ENCODE measurements at places on chromosomes 3 and 15.

DNA sequence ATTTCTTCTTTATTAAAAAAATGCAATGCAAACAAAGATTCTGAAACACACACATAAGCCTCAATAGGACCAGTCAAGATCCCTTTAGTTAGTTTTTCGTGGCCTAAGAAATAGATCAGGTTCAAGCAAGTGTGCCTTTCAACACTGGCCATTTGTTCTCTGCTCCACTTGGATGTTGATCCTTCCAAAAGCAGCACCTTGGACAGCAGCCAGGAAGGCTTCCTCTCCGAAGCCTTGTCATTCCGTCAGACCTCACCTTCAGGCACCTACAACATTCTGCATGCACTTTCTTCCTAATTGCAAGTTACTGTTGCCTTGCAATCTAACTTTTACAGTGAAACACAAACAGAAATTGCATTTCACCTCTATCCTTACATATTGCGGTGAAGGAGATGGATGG is 155.9 kb upstream of the FEZF2 start:
- DNase-seq = peak; percentile 32

DNA sequence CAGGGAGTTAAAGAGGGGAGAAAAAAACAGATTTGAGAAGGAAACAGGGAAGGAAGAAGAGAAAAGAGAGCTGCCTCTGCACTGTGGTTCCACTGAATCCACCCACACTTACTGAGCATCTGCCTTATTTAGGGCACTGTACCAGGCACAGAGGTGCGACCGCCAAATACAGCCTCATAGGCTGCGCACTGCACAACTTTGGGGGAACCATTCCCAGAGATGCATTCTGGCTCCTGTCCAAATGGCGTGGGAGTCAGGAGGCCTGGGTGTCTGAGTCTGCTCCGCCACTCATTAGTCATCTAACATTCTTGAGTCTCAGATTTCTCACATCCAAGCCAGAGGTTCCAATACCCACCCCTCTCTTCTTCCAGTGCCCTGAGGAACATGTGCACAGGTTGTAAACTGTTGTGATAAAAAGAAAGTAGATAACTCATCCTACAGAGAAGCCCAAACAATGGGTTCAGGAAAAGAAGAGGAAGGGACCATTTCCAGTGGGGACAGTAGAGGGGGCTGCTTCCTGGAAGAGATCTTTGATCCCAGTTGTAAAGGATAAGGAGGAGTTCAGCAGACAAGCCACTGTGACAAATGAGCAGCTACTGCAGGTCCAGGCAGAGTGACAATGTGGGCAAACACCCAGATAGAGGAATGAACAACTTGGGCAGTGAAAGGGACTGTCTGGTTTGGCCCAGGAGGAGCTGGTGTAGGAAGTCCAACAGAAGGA is 254.6 kb downstream of the UACA start:
- DNase-seq = peak; percentile 81

DNA sequence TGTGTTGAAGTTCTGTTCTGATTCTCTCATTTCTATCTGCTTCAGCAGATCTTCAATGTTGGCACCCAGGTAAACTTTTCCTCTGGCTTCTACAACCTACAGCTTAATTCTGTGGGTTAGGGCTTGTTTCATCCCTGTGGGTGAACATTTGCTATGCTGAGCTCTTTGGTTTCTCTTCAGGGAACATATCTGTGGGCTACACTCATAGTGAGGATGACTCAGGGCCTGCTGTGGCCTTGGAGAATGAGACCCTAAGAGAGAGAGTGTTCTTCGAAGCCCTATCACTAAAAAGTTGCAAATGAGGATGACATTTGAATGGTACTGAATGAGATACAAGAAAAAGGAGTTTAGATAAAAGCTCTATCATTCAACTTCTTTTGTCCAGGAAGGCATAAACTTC is 346.2 kb upstream of the CBLB start:
- DNase-seq = no peak

DNA sequence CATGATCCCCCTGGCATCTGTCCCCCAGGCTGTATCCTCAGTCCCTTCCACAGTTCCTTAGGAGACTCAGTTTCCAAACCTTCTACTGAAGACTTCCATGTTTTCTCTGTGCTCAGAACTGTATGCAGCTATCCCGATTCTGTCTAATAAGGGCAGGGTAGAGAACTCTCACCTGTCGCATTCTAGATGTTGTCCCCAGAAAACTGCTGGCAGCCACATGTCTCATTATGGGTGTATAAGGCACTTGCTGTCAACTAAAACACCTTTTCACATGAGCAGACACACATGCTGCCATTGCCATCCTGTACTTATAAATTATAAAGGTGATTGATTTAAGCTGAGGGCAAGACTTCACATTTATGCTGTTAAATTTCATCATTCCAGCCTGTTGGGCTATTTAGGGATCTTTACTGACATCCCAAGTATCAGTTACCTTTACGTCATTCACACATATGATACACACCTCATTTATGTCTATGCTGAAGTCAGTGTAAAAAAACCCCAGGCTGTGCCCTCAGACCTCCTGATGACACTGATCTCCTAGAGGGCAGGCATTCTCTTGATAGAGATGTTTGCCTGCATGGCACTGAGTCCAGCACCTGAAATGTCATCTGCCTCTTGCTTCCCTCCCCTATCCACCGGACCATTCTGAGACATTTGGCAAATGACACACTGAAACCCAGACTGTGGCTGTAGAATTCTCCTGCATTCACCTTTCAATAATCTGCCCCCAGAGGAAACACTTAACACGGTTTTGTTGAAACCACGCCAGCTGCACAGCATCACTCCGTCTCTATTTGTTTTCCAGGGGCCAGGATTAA is 35.8 kb downstream of the BTD start:
- DNase-seq = no peak

DNA sequence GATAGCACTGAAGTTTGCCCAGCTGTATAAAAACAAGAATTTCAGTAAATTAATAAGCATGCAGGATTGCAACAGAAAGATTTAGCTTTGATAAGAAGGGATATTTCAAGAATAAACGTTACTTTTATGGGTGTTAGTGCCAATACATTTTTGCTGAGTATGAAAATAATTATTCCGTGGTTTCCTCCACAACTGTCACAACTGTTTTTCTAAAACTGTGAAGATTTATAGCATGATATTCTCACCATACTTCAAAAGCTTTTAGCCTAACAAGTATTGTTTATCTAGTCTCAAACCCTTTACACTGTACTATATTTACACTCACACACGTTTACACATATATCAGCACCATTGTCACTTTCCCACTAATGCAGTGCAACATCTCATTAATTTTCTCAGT is 200.5 kb downstream of the TPRG1 start:
- no peak for DNase-seq

- no peak for DNase-seq
Measured at GRCh38 chr15:99492716-99493115, 73.1 kb upstream of the MEF2A start.

DNA sequence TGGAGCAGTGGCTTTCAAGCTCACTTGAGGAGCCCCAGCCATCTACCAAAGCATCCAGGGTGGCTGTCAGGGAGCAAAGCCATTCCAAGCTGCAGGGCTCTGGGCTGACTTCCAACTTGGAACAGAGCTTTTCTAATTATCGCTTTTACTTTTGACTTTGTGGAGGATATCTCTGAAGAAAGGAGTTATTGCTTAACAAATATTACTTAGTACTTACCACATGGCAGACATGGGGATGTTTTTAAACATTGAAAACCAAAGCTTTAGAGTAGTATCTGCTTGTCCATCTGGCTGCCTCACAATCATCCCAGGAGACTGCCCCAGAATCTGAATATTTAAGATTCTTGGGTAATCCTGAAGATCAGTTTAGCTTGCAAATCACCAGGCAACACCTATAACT is 8.9 kb downstream of the TAGLN3 start:
- DNase-seq = no peak

DNA sequence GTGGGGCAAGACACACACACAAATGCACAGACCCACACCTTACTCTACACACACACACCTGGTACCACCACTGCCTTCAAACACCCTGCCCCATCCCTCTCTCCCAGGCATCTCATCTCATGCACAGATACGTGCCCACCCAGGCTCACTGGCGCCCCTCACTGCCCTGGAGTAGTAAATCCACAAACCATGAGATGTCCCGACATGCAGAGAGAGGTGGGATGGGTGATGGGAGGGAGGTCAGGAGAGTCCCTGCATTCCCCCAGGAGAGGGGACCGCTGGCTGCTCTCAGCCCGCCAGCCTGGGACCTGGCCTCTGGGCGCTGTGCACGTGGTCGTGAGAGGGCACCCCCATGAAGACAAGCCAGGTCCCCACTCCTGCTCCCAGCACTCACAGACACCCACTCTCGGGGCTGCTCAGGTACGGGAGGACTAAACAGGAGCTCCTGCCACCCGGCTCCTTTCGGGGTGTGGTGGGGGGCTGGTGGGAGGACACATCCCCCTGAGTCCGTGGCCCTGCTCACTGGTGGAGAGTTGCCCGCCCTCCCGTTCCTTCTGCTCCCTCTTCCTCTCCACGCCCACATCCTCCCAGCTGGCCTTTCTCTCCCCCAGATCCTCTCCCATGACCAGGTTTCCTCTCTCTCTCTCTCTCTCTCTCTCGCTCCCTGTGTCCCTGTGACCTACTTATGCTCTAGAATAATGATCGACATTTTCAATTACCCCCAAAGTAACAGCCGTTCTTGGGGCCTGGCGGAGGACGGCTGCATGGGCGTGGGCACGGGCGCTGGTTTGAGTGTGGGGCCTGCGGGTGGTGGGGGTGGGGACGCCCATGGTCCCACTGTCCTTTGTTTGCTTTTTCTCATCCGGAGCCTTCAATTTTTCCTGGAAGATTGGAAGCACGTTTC is 18.9 kb upstream of the CSPG4 start:
- no peak for DNase-seq

DNA sequence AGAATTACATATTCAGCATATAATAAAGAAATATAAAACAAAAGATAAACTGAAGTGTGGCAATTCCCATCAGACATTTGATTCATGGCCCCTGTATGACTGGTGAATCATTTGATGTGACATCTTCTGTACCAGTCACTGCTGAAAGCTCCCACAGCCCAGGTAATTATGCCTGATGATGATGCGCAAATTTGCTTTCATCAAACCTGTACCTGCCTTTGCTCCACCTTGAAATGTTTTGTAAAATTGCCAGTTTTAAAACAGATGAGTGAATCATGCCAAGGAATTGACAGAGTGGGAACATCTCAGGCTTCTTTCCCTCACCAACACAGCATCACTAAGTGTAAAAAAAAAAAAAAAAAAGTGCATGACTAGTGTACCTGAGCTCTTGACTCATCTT is 66.5 kb upstream of the EIF1B start:
- no peak for DNase-seq

DNA sequence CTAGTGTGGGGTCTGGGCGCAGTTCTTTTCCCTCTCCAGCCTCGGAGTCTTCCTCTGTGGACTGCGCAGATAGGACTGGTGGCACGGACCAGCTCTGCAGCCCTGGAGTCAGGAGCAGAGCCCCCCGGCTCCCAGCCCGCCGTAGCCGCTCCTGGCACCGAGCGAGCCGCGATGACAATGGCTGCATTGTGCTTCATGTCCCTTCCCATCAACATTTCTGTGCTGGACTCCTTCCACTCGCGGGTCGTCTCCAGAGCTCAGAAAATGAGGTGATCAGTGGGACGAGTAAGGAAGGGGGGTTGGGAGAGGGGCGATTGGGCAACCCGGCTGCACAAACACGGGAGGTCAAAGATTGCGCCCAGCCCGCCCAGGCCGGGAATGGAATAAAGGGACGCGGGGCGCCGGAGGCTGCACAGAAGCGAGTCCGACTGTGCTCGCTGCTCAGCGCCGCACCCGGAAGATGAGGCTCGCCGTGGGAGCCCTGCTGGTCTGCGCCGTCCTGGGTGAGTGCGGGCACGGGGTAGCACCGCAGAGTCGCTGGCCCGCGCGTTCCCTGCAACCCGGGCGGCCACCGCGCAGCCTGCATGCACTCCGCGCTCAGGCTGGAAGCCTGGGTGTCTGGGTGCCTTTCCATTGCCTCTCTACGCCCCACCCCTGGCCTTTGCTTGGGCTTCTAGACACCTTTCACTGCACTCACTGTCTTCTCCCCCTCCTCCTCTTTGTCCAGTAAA is at the start of gene TF:
Gene TF, plus strand, starts transcription at position 413 of the 731 bp plus-strand sequence. Its CDS starts 48 bp downstream, at position 461.
- DNase-seq = no peak

- DNase-seq = no peak
Measured at GRCh38 chr3:122942239-122942638, 85.3 kb downstream of the SEMA5B start.

DNA sequence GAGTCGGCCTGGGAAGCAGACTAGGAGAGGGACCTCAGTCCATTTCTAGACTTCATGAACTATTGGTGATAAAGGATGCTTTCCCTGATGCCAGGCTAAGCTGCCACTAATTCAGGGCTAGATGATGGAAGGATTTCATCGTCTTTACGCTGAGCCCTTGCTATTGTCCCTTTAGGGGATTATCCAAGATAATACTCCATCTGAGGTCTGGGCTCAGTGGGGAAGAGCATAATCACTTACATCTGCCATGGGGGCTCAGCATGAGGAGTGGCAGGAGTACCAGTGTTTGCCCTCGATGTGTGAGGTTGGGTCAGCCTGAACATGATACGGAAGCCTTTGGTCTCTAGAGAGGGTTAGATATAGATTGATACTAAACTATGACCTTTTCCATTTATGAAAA is 47.3 kb downstream of the PTPRG start:
- DNase-seq = no peak

GRCh38 chr3:159480046-159480445 is 508.6 kb upstream of the IL12A start:
- DNase-seq = no peak

GRCh38 chr15:100873029-100873677 is 6.5 kb upstream of the ALDH1A3 start:
- peak; percentile 77 for DNase-seq

GRCh38 chr3:179098388-179099077 is 26.9 kb upstream of the ZMAT3 start:
- no peak for DNase-seq

DNA sequence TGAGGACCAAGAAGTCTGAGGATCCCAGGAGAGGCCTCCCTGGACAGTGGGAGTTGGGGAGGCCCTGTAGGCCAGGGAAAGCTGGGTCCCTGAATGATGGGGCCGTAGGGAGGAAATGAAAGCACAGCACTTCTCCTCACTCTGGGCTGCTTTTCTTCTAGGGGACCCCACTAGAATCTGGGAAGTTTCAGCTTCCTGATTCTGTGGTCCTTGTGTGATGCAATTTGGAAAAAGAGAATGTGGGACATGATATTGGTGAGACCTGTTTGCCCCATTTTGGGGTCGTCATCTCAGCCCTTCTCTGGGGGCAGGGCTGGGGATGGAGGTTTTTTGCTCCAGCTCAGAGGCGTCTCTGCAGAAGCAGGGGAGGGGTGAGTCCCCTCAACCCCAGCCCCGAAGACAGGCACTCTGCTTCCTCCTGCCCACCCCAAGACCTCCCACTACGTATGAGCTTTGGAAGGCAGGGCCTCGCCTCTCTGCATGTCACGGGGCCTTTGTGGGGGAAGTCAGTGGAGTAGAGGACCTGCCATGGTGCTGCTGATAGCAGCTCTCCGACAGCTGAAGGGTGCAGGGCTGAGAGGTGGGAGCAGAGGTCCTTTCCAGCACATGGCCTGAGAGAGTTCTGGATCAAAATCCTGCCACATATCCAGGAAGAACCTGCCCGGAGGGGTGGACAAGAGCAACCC is 1.5 kb upstream of the SNX22 start:
- no peak for DNase-seq

- no peak for DNase-seq
Measured at GRCh38 chr15:69909719-69910444, 187.8 kb downstream of the TLE3 start.

- no peak for DNase-seq
Measured at GRCh38 chr3:48189321-48189720, 1.1 kb upstream of the CDC25A start.
